ENCODE measurements at places on chromosomes 6 and 20.

- DNase-seq, result no peak
These were observed 41.2 kb upstream of the PROKR2 start for GRCh38 chr20:5357946-5358345.

GRCh38 chr20:20711413-20711812 lies 1.0 kb downstream of the RALGAPA2 start:
- DNase-seq, result no peak

- no peak for DNase-seq
These were observed 10.5 kb upstream of the FAM83C start for GRCh38 chr20:35302421-35303335.

DNA sequence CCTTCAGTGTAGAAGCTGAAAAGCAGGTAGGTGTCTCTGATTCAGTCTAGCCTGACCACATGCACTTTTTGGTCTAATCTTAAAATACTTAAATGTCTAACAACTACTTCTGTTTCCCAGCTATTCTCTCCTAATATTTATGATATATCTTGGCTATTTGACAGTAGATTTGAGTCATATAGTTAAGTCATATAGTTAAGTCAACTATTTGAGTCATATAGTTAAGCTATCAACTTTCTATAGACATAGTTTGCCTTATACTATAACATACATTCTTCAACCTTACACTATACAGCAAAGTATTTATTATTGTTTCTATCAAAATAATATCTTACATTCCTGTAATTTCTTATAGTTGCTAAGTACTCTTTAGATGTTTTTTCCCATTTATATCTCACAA lies 110.9 kb downstream of the GMDS start:
- no peak for DNase-seq

GRCh38 chr6:42118162-42119001 lies 24.0 kb downstream of the C6orf132 start:
- no peak for DNase-seq

GRCh38 chr6:98839781-98840361 lies 5.5 kb downstream of the POU3F2 start:
- DNase-seq, result peak; percentile 43

GRCh38 chr20:20657092-20657491 lies 55.4 kb downstream of the RALGAPA2 start:
- DNase-seq, result no peak

DNA sequence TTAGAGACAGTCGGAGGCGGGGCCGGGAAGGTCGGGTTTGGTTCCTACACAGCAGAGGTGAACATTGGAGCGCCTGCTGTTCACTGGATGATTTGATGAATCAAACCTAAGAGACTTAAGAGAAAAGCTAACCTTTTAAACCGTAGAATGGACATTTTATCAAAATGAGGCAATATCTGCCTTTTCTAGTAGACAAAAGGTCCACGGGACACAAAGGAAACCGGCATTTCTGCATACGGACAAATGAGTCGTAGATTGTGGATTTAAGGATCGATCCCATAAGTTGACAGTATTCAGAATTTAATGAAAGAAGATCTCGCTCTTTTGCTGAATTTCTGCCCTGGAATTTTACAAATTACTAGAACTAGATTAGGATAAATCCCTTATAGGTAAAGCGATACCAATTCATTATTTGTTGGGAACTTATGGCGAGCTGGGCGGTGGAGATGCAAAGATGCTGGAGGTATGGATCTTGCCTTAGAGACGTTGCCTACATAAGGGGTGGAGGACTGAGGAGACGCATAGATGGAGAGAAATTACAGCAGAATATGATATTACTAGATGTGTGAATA lies 400 bp downstream of the PAK1IP1 start:
- no peak for DNase-seq

Measured in RKO (cell line).